ENCODE measurements at places on chromosomes 12 and 14.

DNA sequence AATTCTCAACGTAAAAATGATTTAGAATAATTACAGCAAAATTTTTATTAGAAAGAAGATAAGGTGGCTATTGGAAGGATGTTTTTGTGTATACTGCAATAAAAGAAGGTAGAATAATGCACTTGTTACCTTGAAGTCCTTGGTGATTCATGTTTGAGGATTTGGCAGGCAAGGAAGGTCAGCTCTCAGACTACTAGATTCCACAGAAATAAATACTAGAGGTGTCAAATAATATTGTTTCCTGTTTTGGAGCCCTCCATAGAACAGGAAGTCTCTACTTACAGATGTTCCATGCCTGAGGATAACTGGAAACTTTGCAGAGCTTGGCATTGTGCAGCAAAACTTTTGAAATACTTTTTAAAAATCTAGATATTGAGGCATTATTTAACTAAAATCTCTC is 284.3 kb upstream of the SYT1 start:
- DNase-seq: no peak

DNA sequence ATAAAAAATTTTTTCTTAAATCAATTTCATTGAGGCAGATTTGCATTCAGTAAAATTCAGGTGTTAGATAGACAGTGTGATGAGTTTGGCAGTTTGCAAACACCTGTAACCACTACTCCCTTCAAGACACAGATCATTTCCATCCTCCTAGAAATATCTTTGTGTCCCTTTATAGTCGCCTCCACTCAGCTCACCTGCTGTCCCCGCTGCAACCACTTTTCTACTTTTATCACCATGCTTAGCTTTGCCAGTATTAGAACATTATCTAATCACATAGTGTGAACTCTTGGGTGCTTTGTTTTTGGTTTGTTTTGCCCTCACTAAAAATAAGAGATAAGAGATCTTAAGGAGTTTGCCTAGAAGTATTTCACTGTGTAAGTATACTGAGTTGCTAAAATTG is 73.8 kb downstream of the DERA start:
- DNase-seq: no peak

DNA sequence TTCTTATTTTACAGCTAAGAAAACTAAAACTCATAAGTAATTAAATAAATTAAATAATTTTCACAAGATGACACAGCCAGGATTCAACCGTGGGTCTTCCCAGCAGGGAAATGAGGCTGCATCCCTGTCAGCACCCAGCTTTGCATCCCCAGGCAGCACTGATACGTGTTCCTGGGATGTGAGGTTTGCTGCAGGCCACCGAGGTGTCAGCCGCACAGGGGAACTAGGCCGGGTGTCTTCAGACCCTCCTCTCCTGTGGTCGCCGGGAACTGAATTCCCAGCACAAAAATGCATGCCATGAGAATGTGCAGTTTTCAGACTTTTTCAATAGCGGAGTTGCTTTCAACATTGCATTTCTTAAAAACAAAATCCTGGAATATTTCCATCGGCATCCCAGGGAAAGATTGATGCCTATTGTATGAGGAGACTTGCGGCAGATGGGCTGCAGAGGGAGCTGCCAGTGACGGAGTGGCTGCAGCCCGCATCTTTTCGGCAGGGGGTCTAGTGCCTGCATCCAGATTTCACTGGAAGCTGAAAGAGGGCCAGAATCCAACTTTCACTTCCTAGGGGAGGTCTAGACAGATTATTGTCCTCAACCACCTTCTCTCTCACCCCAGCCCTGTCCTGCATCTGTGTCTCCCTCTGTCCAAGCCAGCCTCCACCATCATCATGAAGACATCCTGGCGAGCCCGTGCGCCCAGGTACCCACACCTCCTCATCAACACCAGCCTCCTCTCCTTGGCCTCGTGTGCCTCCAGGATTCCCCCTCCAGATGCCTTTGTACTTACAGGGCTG is 12.6 kb downstream of the LRTM2 start:
- DNase-seq: no peak

DNA sequence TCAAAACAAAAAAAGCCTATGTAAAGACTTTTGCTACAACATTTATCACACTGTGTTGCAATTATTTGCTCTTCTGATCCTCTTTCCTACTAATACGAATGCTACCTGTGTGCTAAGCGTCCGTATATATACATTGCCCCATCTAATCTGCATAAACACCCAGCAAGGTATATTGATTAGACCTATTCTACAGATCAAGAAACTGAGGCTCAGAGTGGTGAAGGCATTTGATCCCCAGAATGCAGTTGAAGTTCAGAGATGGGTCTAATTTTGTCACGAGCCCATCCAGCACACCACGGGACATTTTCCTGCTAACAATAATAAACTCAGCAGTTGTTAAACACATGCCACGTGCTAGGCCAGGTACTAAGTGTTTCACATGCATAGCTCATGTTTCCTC is 25.1 kb upstream of the CORO1C start:
- no peak for DNase-seq

DNA sequence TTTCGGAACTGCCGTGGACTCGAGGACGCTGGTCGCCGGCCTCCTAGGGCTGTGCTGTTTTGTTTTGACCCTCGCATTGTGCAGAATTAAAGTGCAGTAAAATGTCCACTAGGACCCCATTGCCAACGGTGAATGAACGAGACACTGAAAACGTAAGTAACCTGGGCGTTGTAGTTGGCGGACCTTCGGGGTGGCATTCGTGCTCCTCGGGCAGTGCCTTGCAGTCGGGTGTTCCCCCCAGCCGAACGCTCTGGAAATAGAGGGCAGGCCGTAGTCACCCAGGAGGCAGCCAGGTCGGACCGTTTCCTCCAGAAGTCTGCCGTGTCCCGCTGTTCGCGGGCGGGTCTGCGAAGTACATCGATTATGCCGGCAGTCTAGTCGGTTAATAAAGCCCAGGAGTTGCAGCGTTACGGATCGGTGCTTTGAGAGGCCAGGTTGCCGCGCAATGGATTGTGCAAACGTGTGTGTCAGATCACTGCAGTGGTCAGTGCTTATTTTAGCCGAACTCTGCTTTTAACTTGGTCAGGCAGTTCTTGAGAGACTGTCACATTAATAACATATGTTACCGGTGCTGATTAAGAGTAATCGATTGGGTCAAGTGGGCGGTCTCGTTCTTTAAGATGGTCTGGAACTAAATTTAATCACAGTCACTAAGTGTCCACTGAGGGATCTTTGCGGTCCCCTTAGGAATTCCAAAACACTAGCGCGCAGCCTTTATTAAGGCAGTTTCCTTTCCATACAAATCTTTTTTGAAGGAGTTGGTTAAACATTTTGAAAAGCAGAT is 906 bp downstream of the MARK3 start:
- no peak for DNase-seq

- DNase-seq: no peak
Measured at GRCh38 chr12:74537126-74537706, 419 bp upstream of the ATXN7L3B start.

- no peak for DNase-seq
Measured at GRCh38 chr12:39239490-39240486, 203.1 kb downstream of the KIF21A start.

- DNase-seq: no peak
Measured at GRCh38 chr12:54650409-54650808, 2.2 kb upstream of the DCD start.

DNA sequence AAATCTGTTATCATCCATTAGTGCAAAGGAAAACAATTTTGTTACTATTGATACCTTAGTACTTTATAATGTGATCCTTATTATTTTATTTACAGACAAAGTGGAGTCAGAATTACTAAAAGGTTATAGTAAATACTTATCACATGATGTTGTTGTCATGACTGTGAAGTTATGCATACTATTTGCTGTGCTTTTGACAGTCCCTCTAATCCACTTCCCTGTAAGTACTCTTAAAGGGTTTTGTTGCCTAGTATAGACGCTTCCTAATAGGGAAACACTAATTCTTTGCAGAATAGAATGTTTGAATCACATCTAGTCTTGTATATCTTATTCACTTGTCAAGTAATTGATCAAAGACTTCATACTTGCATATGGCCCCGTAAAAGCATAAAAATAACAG is 69.4 kb downstream of the SLC38A6 start:
- DNase-seq: no peak

DNA sequence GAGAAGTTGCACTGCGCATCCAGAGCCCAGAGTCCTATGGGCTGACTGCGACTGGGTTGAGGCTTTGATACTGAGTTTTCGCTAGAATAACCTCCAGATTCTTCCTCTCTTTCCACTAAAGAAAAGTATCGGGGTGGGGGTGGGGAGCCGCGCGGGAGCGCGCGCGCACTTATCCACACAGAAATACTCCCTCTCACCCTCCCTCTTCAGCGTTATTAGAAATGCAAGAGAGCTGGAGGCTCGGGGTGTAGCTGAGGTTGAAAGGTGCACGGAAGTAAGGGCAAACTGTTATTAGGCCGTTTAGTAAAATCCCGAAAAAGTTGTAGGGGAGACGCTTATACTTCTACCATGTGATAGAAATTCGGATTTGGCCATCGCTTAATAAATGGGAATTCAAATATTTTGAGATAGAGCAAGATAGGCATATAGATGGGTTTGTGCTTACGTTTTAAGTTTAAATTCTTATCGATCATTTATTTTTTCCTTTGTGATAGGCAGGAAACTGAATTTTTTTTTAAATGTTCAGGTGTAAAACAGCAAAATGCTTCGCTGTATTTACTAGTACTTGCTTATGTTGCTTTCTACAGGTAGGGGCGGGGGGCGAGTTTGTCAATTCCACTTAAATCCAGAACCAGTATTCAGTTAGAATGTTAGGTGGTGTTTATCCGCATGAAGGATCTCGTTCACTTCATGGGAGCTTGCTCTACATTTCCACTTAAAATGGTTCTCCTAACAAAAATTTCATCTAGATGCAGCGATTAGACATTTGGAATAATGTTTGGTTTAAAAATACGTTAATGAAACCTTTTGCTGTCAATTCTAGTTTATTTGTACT is 1.1 kb downstream of the ARHGAP5 start:
- DNase-seq: no peak

GRCh38 chr12:114399664-114400211 is 6.2 kb downstream of the TBX5 start:
- DNase-seq: no peak

DNA sequence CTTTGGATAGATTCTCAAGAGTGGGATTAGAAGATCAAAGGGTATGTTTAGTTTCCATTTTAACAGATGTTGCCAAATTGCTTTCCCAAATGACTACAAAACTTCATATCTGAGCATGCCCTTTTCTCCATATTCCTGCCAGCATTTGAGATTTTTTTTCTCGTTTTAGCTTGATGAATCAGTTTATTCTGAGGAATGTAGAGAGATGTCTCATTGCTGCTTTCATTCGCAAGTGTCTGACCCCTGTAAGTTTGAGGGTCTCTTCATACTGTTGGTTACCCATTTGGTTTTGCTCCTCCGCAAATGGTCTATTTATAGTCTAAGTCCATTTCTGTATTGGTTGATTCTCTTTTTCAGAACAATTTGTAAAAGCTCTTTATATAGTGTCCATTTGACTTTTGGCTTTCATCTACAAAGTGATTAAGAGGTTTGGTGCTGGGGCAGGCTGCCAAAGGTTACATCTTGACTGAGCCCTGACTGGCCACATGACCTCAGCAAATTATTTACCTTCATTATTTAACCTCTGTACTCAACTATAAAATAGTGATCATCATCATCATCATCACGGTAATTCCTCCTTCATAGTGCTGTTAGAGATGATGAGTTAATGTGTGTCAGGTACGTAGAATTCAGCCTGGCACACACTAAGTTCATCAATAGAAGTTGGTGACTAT is 33.6 kb downstream of the HCAR2 start:
- DNase-seq: no peak

DNA sequence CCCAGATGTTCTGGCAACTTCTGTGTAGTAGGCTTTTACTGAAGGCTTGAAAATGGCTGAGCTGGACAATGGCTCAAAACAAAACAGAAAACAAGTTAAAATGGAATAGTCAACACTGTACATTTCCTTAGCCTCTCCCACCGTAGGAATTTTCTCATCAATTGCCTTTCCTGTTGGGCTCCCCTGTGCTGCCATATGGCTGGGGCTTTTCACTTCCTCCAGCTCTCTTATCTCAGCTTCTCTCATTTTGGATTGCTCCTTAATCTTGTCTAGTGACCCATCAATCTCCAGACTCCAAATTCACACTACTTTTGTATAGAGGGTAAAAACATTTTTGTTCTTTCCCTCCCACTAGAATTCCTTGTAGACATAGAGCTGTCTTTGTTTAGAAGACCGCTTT is 50.4 kb upstream of the RPH3A start:
- no peak for DNase-seq

DNA sequence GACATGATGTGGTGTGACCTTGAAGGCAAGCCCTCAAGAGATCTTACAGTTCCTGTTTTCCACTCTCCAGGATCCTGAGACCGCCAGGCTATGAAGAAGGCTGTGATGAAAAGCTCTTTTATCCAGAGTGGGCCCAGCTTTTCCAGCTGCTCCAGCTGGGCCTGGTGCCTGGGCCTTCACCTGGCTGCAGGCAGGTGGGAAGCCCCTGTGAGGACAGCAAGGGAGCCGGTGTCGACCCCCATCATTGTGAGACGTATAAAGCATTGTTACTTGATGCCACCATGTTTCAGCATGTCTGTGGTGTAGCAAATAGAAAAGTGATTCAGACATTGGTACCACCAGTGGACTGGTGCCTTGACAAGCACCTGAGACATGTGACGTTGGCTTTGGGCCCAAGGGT is 190.2 kb downstream of the KIF26A start:
- no peak for DNase-seq

- DNase-seq: no peak
Measured at GRCh38 chr14:60981633-60982455, 799 bp downstream of the SLC38A6 start.

DNA sequence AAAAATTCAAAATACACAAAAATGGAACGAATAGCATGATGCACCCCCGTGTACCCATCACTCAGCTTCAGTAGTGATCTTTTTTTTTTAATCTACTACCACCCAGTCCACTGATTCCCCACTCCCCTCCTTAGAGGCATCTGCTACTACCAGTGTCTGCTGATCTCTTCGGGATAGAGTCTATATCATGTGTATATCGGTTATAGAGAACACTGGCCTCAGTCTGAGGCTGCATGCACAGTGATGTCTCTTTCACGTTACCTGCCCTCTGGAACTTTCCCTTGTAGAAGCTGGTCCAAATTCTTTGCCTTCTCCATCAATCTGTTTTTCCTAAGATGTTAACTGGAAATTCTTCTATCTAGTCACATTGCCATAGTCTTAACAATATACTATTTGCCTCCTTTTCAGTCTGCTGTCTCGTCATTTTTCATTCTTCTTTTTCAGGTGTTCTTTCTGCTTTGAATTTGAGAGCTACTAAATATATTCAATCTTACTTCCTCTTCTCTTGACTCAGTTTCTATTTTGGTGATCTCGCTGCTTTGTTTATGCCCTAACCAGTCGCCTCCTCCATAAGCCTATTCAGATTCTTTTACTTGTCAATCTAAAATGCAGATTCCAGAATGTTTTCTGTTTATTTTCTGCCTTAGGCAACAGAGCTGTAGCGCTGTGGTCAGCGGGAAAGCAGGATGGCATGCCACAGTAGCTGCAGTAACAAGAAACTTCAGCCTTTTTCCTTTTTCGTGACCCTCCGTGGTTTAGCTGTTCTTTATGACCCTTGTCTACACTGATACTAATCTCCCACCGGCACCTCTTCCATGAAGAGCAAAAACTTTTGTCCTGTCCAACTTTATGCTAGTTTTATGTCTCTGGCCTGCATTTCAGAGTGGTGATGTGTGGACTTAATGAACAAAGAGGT is 67.0 kb downstream of the FBXW8 start:
- DNase-seq: no peak

- DNase-seq: no peak
Measured at GRCh38 chr14:94460631-94461416, 8.2 kb upstream of the SERPINA11 start.

GRCh38 chr12:114729731-114730130 is 45.8 kb upstream of the TBX3 start:
- no peak for DNase-seq

- no peak for DNase-seq
Measured at GRCh38 chr14:42185718-42186117, 579.0 kb downstream of the LRFN5 start.

All from stimulated activated CD4-positive, alpha-beta T cell treated with anti-CD3 and anti-CD28 coated beads, Interleukin-15, amount 100 ng/mL, for 48 hours (primary cell).